Activated T-cell treated with anti-CD3 and anti-CD28 coated beads, Interleukin-2, amount 50 U/mL, for 72 hours (primary cell): ENCODE measurements at places on chromosomes 16 and 17.
A peak's percentile ranks its signal among the peaks of the same experiment; 100 is the strongest.

- DNase-seq: no peak
Observed at GRCh38 chr17:39365242-39365641, 36.2 kb downstream of the FBXL20 start.

DNA sequence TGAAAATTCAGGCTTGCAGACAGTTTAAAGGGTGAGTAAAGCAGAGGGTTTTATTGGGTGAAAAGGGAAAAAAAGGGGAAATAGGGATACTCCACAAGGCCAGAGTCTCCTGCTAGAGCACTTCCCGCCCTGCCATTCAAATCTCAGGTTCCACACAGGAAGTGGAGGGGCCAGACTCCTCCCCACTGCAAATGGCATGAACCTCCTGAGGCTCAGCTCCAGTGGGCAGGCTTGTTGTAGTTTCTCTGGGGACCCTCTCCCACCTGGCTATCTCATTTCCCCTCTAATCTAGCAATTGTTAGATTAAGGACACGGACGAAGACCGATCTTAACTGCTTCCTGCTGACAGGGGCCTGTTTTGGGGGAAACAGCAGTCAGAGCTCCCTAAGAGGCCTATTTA, 43.4 kb downstream of the TAOK1 start:
- no peak for DNase-seq

DNA sequence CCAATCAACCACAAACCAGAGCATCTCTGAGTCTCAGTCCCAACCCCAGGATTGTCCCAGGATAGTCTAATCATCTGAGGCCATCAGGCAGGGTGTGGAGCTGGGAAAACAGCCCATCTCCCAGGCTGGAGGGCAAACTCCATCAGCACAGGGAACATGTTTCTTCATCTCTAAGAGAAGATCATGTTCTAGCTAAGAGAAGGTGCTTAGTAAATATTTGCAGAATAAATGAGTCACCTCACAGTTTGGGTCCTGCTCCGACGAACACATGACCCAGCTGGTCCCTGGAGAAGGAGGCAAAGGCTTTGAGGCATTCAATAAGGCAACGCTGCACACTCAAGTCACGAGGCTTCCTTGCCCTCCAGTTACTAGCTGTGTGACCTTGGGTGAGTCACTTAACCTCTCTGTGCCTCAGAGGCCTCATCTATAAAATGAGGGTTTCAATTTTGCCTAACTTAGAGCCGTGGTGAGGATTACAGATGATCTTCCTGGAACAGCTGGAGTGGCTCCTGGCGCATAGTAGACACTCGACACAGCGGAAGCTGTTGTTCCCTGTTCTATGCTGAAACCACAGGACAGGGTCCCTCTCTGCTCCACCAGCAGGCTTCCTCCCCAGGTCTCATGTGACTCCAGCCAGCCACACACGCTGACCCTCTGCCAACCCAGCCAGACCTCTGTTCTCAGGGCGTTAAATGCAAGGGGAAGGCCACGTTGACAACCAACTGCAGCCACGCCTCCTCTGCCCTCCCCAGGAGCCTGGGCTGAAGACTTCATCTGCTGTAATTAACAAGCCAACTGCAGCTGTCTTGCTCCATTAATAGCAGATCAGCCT, 10.3 kb upstream of the RPL38 start:
- no peak for DNase-seq

- DNase-seq: no peak
Observed at GRCh38 chr16:10937068-10937859, 5.0 kb downstream of the DEXI start.

GRCh38 chr16:1048442-1049112, 24.0 kb upstream of the SSTR5 start:
- peak; percentile 14 for DNase-seq

GRCh38 chr17:55314061-55314783, 49.5 kb downstream of the HLF start:
- DNase-seq: peak; percentile 41

DNA sequence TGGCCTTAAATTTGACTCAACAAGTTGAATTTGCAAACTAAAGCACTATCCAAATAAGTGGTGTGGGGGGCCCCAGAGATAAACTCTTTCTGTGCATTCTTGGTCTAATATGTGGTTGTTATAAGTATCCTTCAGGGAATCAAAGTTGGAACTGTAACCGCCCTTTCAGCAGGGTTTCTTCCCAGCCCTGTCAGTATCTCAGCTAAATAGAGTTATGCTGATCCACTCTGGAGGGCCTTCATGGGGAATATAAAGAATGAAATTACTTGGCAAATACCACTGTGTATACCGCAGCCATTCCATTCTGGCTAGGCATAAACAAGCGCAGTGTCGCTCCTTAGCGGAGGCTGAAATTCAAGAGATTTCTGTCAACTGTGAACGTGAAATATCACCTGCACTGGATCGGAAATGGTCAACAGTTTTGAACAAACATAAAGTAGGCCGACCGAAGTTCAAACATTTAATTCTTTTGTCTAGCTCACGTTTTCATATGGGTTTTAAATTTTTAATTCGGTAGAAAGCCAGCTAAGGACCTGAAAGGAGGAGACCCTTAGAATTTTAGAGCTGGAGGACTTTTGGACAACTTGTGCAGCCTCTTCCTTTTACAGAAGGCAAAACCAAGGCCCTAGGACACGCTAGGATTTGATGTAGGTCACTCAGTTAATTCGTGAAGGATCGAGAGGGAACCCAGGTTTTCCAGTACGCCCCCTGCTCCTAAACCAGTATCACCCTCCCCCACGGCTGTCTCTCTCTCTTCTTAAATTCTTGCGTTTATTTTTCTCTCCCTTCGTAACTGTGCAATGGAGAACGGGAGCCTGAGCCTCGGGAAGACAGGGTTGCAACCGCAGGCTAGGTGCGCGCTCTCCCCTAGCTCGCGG, 74.7 kb downstream of the CHD9 start:
- DNase-seq: no peak

DNA sequence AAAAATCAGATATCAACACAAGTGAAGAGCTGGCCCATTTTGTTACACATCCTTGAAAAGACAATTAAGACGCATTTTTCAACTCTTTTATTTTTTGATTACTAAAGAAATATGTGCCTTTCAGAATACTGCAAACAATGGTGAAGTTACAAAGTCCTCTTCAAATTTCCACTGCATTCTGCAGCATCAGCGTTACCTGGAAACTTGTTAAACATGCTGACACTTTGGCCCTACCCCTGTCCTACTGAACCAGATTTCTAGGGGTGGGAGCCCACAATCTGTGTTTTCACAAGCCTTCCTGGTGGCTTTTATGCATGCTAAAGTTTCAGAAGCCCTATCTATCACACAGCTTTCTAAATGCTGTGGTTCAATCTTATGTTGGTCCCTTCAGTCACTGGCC, 4.5 kb upstream of the CCL14 start:
- no peak for DNase-seq

- no peak for DNase-seq
Observed at GRCh38 chr16:68202091-68202519, 33.8 kb downstream of the ESRP2 start.

DNA sequence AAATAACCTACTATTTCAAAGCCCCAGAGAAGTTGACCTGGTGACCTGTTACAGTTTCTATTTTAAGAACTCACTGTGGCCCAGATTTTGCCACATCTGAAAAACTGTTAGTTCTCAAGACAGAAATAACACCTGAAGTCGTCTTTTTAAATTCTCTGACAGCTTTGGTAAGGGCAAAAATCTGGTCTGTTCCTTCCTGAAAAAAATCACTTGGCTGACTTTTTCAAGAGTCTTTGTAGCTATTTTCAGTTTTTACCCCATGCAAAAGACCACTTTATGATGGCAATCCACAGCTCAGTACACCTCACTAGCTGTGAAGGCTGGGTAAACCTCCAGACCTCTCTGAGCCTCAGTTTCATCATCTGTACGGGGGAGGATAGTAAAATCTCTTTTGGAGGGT, 60.7 kb upstream of the SREBF1 start:
- DNase-seq: no peak

DNA sequence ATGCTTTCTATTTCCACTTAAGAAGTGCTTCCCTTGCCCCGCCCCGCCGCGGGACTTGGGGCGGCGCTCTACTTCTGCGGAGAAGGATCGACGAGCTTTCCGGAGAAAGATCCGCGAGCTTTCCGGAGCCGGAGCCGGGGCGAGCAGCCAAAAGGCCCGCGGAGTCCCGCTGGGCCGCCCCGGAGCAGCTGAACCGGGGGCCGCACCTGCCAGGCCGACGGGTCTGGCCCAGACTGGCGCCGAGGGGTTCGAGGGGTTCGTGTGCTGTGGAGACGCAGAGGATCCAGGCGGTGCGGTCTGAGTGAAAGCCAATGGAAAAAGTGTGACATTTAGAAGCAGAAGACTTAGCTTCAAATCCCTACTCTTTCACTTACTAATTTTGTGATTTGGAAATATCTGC, 50.8 kb downstream of the TBC1D26 start:
- no peak for DNase-seq

- DNase-seq: no peak
Observed at GRCh38 chr17:77690271-77691161, 268.0 kb upstream of the TNRC6C start.

DNA sequence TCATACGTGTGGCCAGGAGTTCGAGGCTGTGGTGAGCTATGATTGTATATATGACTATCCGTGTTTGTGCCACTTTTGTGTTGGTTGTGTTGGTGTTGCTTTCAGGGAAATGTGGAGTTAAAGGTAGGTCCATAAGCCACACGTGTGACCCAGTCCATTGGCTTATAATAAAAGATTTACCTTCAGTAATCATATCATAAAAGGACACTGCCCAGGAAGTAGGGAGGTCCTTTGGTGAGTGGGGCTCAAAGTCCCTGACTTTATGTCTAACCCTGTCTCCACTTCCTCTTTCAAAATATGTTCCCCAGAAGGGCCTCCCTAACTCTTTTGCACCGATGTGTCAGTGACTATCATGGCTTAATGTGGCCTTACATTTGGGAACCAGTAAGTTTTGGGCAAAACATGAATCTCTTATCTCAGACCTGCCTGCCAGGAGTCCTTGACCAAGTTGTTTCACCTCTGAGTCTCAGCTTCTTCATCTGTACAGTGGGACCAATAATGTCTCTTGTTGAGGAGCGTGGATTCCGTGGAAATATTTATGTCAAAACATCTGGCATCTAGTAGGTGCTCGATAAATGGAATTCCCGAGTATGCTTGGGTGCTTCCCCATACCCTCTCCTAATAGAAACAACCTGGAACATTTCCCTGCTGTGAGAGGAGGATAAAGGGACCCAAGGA, 4.8 kb downstream of the TNP2 start:
- DNase-seq: no peak

GRCh38 chr16:49580751-49581303, 207.2 kb downstream of the C16orf78 start:
- DNase-seq: no peak

- DNase-seq: no peak
Observed at GRCh38 chr16:21263640-21264570, 14.2 kb downstream of the CRYM start.

- DNase-seq: no peak
Observed at GRCh38 chr17:8320262-8320661, 10.2 kb downstream of the ARHGEF15 start.

GRCh38 chr17:78620099-78620498, 42.9 kb upstream of the DNAH17 start:
- no peak for DNase-seq

DNA sequence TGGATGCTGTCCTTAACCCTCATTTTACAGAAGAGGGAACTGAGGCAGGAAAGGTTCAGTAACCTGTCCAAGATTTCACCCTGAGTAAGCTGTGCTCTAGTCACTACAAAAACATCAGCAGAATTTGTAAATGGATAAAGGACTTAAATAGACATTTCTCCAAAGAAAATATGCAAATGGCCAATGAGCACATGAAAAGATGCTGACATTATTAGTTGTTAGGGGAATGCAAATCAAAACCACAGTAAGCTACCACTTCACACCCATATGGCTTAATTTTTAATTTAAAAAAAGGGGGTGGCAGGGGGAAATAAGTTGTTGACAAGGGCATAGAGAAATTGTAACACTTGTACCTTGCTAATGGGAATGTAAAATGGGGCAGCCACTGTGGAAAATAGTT, 51.4 kb downstream of the C17orf67 start:
- DNase-seq: no peak
